ENCODE measurements at places on chromosomes 2 and 18. TPM values are rescaled to one million over a fixed set of nuclear protein-coding genes. Genes with fewer than 3 reads are reported as not detected.

- DNase-seq: no peak
- H3K36me3 ChIP-seq: no peaks in the 10 kb centered on the region
- H3K27ac ChIP-seq: no peak within 1 kb of the TSS
- H3K4me1 ChIP-seq: no peaks in the 10 kb centered on the region
- H3K4me3 ChIP-seq: no peak within 1 kb of the TSS
- peaks cover 38% of the 10 kb centered on the region for H3K27me3 ChIP-seq
Observed at GRCh38 chr2:95025406-95026319, at the start of gene MAL. Gene MAL (plus strand): TSS chr2:95025708. CDS start chr2:95025793, 85 bp downstream.

DNA sequence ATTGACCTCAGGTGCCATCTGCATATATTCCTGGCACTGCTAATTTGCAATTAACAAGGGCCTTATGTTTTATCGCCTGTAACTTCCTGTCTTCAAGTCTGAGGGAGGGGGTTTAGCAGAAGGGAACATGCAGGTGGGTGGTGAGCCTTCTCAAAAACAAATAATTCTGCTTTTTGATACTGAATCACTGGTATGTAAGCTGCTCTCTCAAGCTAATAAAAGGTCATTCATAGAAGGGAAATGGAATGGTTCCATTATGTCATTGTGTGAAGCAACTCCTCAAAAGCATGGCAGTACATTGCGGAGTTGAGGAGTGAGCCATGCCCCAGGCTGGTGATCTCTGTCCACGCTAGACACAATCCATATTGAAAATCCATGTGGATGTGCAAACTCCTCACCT, 414.8 kb upstream of the ID2 start:
- no peaks in the 10 kb centered on the region for H3K4me1 ChIP-seq
- no peaks in the 10 kb centered on the region for H3K36me3 ChIP-seq
- no peak for DNase-seq
- no peak overlapping the region for H3K27ac ChIP-seq
- H3K4me3 ChIP-seq: no peak overlapping the region

The RNF181 gene
- 133 TPM for total RNA-seq

DNA sequence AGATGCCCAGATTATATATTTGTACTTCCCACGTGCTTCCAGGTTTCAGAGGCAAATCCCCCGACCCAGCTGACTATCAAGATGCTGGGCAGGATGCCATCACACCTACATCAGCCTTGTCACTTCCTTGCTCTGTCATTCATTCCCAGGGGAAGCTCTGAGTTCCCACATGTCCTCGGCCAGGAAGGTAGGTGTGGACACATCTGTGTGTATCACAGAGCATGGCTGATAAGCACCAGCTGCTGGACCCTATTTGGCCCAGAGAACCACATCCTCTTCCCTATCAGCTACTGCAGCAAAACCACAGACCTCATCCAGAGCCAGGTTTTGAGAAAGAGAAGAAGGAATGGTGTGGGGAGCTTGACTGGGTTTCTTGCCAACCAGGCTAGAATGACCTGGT, 31.9 kb upstream of the ITGA6 start:
- H3K36me3 ChIP-seq: no peaks in the 10 kb centered on the region
- DNase-seq: no peak
- no peak overlapping the region for H3K27ac ChIP-seq
- no peaks in the 10 kb centered on the region for H3K27me3 ChIP-seq
- no peak overlapping the region for H3K4me3 ChIP-seq
- no peaks in the 10 kb centered on the region for H3K4me1 ChIP-seq

- H3K4me3 ChIP-seq: no peak overlapping the region
- H3K36me3 ChIP-seq: no peaks in the 10 kb centered on the region
- H3K4me1 ChIP-seq: no peaks in the 10 kb centered on the region
- H3K27ac ChIP-seq: no peak overlapping the region
Observed at GRCh38 chr2:56816666-56817065, 632.9 kb downstream of the CCDC85A start.

GRCh38 chr2:128308284-128308731, 10.4 kb downstream of the HS6ST1 start:
- no peak overlapping the region for H3K27ac ChIP-seq
- no peak overlapping the region for H3K4me3 ChIP-seq
- H3K4me1 ChIP-seq: peaks cover 4% of the 10 kb centered on the region
- no peaks in the 10 kb centered on the region for H3K27me3 ChIP-seq
- DNase-seq: no peak
- H3K36me3 ChIP-seq: no peaks in the 10 kb centered on the region

DNA sequence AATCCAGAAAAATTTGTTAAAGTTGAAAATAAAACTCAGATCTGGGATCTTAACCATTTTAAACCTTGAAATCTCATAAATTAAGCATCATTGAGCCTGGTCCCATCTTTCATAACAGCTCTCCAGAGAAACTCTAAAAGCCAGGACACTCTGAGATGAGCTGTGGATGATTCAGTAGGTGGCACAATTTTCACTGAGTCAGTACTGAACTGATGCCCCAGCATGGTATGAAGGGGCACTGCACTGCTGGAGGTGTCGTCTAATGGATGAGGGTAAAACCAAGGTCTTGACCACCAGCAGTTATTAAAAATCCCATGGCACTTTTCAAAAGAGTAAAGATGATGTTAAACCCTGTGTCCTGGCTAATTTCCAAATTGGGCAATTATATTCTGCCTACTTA, 170.6 kb downstream of the FIGN start:
- H3K4me1 ChIP-seq: no peaks in the 10 kb centered on the region
- DNase-seq: no peak
- H3K4me3 ChIP-seq: no peak overlapping the region
- no peaks in the 10 kb centered on the region for H3K36me3 ChIP-seq

DNA sequence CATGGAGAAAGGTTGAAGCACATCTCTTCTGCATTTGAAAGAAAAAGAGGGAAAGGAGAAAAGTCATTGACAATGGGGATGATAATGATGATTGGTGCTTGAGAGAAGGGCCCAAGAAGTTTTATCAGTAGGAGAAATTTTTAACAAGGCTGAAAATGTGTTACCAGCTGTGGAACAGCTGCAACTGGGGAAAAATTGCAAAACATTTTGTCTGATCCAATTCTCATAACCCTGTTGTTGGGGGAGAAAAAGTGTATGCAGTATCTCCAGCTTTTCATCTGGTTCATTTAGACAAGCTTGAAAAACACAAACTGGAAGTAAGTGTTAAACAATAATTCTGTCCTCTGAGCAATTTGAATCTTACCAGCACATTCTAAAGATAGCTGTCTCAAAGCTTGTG, 92.7 kb downstream of the CSRNP3 start:
- no peak overlapping the region for H3K4me3 ChIP-seq
- no peaks in the 10 kb centered on the region for H3K4me1 ChIP-seq
- no peak overlapping the region for H3K27ac ChIP-seq
- H3K36me3 ChIP-seq: no peaks in the 10 kb centered on the region
- no peak for DNase-seq

GRCh38 chr2:148949348-148949747, 74.3 kb downstream of the KIF5C start:
- H3K4me3 ChIP-seq: no peak overlapping the region
- DNase-seq: no peak
- H3K27ac ChIP-seq: no peak overlapping the region
- no peaks in the 10 kb centered on the region for H3K36me3 ChIP-seq
- H3K4me1 ChIP-seq: no peaks in the 10 kb centered on the region

DNA sequence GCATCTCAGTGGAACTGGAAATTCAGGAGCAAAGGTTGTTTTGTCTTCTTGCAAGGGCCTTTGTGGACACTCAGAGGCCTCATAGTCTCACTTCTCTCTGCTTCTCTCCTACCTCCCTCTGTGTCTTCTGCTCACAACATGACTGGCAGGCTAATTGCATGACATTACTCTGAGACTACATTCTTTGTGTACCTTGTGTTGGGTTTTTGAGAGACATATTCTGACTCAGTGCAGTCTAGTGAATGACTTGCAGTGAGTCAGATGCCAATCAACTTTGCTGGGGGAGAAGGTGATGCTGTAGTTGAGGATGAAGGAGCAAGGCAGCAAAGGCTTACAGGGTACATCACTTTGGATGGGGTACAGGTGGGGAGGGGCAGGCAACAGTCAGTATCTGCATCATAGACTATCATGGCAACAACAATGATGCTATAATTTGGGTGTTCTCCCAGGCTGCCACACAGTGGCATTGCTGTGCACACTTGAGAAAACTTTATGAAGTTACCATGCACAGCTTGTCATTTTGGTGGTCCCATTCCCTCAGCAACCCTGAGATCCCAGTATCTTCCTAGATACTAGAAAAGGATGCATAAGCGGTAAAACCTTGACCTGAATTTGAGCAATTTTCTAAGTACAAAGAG, 69.3 kb upstream of the SLC16A14 start:
- H3K4me3 ChIP-seq: no peak overlapping the region
- no peak for DNase-seq
- H3K4me1 ChIP-seq: no peaks in the 10 kb centered on the region

DNA sequence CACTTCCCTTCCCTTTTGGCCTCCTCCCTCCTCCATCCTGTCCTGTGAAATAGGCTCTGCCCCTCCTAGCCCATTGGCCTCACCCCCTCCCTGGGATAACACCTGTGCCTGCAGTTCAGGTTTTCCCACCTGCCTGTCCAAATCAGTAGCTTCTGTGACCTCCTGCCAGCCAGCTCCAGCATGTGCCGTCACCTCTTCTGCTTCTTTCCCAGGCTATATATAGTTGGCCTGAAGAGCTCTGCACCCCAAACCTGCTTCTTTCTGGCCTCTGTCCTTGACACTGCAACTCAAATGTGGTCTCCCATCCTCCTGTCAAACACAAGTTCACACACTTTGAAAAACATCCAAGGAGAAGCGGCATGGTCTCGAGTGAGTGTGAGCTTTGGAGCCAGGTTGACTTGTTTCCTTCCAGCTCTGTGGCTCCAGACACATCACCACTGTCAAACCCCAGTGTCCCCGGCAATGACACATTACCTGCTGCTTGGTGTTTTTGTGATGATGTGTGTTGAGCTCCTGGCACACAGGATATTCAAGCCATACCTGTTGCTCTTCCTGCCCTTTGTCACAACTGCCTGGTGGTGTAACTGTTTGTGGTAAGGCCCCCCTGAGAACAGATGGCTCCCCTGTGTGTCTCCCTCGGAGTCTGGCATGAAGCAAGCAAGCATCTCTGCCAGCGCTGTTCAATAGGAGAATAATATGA, 143.6 kb upstream of the DAPL1 start:
- H3K27me3 ChIP-seq: no peaks in the 10 kb centered on the region
- no peak overlapping the region for H3K27ac ChIP-seq
- no peaks in the 10 kb centered on the region for H3K4me1 ChIP-seq
- H3K36me3 ChIP-seq: no peaks in the 10 kb centered on the region
- H3K4me3 ChIP-seq: no peak overlapping the region

GRCh38 chr2:23624378-23624777, 239.4 kb downstream of the KLHL29 start:
- H3K36me3 ChIP-seq: no peaks in the 10 kb centered on the region
- H3K27ac ChIP-seq: no peak overlapping the region
- no peaks in the 10 kb centered on the region for H3K27me3 ChIP-seq
- no peaks in the 10 kb centered on the region for H3K4me1 ChIP-seq
- DNase-seq: no peak

DNA sequence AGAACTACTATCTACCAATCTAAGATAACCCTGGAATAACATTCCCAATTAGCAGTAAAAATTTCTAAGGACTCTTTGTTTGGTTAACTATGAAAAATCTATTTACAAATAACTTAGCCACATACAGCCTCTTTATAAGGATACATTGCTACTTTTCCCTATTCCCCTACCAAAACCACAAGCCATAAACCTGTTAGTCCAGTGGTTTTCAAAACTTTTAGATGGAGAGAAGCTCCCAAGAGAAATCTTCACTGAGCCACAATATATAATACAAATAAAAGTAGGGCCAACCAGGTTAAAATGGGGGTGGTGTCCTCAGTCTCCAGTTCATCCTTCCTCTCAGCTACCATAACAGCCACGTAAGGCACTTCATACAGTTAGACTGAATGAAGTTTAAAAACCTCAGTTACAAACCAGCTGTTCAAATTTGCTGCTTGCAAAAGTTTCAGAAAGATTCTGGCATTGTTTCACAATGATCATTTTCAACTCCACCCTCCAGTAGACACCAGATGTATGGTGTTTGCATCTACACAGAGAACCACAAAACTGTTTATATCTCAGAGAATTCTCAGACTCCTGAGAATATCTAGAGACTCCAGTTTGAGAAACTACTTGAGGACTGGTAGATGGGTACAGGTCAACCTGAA, 26.0 kb downstream of the SOS1 start:
- no peaks in the 10 kb centered on the region for H3K36me3 ChIP-seq
- H3K27ac ChIP-seq: no peak overlapping the region
- H3K27me3 ChIP-seq: no peaks in the 10 kb centered on the region
- DNase-seq: no peak
- no peaks in the 10 kb centered on the region for H3K4me1 ChIP-seq

DNA sequence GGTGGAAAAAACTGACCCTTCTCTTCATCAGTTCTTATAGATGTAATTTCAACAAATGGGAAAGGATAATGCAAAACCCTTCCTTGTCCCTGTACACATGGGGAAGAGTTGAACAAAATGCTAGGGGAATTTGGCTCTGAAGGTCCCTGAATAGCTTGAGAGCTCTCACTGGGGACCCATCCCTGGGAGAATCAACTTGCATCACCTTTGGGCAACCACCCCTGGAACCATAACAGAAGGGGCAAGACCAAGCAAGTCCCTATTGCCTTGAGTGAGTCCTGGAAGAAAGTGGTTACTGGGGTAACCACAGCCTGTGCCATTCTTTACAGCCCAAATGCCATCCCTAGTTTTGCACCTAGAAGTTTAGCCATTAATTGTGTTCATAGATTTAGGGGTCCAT, 52.2 kb upstream of the B3GNT2 start:
- no peaks in the 10 kb centered on the region for H3K4me1 ChIP-seq
- no peak overlapping the region for H3K4me3 ChIP-seq
- no peaks in the 10 kb centered on the region for H3K27me3 ChIP-seq
- no peak for DNase-seq
- H3K36me3 ChIP-seq: no peaks in the 10 kb centered on the region
- H3K27ac ChIP-seq: no peak overlapping the region

The OBSL1 gene
- total RNA-seq: 8.0 TPM

- H3K36me3 ChIP-seq: no peaks in the 10 kb centered on the region
- no peaks in the 10 kb centered on the region for H3K4me1 ChIP-seq
- no peak overlapping the region for H3K27ac ChIP-seq
- no peaks in the 10 kb centered on the region for H3K27me3 ChIP-seq
- no peak overlapping the region for H3K4me3 ChIP-seq
Observed at GRCh38 chr18:6327895-6328620, 86.7 kb downstream of the L3MBTL4 start.
